ENCODE measurements at places on chromosomes 7 and 10. TPM values are rescaled to one million over a fixed set of nuclear protein-coding genes. Genes with fewer than 3 reads are reported as not detected.

DNA sequence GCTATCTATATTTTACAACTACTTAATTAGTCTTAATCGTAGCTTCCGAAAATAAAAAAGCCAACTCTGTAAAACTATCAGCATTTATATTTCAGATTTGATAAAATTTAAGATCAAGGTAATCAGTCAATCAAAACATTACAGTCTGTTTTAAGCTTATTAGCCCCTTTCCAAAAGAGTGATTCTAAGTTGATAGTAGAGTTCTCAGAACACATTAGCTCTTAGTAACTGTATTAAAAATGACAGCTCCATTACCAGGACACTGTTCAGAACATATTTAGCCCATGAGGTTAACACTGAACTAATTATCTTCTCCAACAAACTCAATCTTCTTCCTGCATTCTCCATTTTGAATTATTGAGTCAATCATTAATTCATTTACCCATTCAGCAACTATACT lies 110.3 kb upstream of the PALS2 start:
- DNase-seq = no peak

The C10orf90 gene
- total RNA-seq = not detected

GRCh38 chr10:69337296-69338132 lies 59.2 kb downstream of the HK1 start:
- no peak for DNase-seq

- peak; percentile 56 for DNase-seq
These were observed 326.9 kb downstream of the PLXNA4 start for GRCh38 chr7:132249256-132249971.

The PRPS1L1 gene
- not detected for total RNA-seq

GRCh38 chr7:11328309-11328708 lies 354.6 kb downstream of the PHF14 start:
- no peak for DNase-seq
